ENCODE measurements at places on chromosomes 1 and 21.

DNA sequence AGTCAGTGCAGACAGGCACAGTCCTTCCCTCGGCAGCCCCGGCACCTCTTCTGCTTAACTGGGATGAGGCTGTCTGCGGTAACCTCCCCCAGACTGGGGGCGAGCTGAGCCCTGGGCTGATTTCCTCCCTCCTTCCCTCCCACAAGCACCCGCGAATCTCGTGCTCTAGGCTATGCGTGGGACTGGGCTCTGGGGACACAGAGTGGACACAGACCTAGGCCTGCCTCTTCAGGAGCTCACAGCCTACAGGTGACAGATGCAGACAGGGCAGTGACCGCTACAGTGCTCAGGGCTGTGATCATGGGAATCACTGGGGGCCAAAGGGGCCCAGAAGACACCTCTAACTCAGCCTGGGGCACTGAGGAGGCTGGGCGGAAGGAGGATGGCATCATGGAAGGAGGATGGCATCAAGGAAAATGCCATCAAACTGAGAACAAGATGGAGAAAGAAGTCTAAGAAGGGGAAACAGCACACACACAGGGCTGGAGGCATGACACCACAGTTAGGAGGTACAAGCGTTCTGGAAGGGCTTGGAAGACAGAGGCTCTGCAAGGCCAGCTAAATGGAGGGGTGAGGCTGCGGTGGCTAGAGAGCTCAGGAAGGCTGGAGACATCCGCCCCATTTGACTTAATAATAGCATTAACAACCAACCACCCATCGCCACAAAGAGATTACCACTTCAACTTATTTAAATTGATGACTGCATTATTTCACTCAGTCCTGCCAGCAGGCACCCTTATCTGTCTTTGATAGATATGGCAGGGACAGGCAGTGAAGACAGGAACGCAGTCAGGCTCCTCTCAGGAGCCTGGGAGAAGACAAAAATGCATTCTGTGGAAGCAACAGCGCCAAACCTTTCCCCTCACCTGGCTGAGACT is 4.2 kb downstream of the TTC39A start:
- H3K27ac ChIP-seq: no peak overlapping the region
- no peaks in the 10 kb centered on the region for H3K36me3 ChIP-seq
- H3K27me3 ChIP-seq: no peaks in the 10 kb centered on the region
- H3K4me1 ChIP-seq: peaks cover 21% of the 10 kb centered on the region
- H3K4me3 ChIP-seq: no peak overlapping the region

DNA sequence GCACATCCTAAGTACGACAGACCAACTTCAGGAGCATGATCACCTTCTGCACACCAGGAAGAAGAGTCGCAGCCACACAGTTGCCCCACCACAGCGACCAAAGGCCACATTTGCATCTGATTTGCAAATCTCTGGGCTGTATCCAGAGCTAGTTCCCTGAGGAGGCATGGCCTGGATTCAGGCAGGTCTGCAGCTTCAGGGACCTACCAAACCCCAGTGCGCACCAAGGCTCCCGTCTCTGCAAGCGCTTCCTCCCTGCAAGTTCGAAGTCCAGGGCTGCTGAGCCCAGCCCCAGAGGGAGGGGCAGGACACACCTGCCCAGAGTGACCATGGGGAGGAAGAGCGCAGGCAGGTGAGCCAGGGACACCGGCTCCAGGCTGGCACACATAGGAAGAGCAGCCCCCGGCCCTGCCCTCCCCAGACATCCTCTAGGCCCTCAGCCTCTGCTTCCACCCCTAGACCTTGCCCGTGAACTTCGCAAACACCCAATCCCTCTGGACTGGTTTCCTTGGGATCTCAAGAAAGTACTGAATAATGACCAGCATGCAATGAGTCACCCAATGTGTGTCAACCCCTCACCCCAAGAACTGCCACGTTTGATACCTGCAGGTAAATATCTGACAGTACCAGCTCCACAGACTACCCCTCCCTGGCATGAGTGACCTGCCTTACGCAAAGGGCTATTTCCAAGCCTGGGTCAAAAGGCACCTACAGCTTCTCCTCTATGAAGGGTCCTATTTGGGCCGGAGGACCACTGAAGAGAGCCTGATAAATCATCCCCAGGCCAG is 36.8 kb downstream of the CASZ1 start:
- H3K27ac ChIP-seq: no peak overlapping the region
- no peaks in the 10 kb centered on the region for H3K27me3 ChIP-seq
- no peak overlapping the region for H3K4me3 ChIP-seq
- H3K4me1 ChIP-seq: peaks cover 14% of the 10 kb centered on the region
- DNase-seq: peak; percentile 53
- H3K36me3 ChIP-seq: no peaks in the 10 kb centered on the region

GRCh38 chr1:101235216-101235695 is 1.6 kb upstream of the S1PR1 start:
- DNase-seq: no peak
- H3K27ac ChIP-seq: peak overlapping the region; percentile 21
- peaks cover 5% of the 10 kb centered on the region for H3K27me3 ChIP-seq
- H3K4me3 ChIP-seq: no peak overlapping the region
- peaks cover 31% of the 10 kb centered on the region for H3K4me1 ChIP-seq
- no peaks in the 10 kb centered on the region for H3K36me3 ChIP-seq

DNA sequence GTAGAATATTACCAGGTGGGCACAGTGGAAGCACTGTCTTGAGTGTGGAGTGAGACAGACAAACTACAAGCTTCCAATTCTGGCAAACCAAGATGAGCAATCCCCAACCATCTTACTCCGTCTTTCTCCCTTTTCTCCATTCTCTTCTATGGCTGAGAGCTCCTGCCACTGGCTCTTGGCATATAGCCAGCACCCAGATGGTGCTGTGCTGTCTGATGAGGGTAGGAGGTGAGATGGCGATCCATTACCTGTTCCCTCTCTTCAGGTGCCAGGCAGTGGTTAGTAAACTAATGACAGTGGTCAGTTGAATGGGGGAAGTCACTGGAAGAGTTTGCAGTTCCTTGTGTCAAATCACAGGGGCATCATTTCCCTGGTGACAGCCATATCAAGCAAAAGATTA is 108.4 kb downstream of the FNBP1L start:
- H3K4me1 ChIP-seq: peaks cover 45% of the 10 kb centered on the region
- H3K27ac ChIP-seq: no peak overlapping the region
- peak; percentile 68 for DNase-seq
- no peaks in the 10 kb centered on the region for H3K36me3 ChIP-seq
- H3K4me3 ChIP-seq: no peak overlapping the region

DNA sequence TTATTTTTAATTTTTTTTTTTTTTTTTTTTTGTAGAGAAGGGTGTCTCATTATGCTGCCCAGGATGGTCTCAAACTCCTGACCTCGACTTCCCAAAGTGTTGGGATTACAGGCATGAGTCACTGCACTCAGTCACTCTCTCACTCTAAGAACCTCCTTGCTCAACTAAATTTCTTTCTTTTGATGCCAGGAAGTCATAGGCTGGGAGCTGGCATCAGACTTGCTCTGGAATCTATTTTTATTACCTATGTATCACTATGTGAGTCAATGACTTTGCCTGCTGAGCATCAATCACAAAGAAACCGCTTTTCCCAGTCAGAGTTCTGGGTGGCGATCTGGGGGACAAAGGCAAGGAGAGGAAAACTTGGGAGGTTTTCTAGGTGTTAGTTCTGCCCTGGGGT is 35.5 kb upstream of the PARP1 start:
- H3K4me1 ChIP-seq: no peaks in the 10 kb centered on the region
- H3K4me3 ChIP-seq: no peak overlapping the region
- H3K27ac ChIP-seq: no peak overlapping the region
- no peak for DNase-seq
- H3K27me3 ChIP-seq: no peaks in the 10 kb centered on the region

DNA sequence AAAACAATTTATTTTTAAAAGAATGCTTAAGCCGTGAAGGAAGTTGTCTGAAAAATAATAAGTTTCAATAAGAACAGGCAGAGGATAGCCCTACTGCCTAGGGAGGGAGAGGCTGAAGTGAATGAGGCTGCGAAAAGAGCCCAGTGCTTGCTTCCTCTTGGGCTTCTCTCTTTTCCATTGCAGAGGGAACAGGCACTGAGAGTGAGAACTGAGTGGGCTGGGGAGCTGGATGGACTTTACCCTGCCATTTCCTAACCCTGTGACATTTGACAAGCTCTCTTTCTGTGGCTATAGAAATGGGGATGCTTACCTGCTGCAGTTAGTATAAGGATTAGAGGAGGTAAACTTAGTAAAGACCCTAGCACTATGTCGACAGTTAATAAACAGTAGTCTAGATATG is 30.0 kb downstream of the TENT5C start:
- H3K4me3 ChIP-seq: no peak overlapping the region
- no peak overlapping the region for H3K27ac ChIP-seq
- no peak for DNase-seq
- H3K4me1 ChIP-seq: peaks cover 34% of the 10 kb centered on the region
- no peaks in the 10 kb centered on the region for H3K27me3 ChIP-seq

DNA sequence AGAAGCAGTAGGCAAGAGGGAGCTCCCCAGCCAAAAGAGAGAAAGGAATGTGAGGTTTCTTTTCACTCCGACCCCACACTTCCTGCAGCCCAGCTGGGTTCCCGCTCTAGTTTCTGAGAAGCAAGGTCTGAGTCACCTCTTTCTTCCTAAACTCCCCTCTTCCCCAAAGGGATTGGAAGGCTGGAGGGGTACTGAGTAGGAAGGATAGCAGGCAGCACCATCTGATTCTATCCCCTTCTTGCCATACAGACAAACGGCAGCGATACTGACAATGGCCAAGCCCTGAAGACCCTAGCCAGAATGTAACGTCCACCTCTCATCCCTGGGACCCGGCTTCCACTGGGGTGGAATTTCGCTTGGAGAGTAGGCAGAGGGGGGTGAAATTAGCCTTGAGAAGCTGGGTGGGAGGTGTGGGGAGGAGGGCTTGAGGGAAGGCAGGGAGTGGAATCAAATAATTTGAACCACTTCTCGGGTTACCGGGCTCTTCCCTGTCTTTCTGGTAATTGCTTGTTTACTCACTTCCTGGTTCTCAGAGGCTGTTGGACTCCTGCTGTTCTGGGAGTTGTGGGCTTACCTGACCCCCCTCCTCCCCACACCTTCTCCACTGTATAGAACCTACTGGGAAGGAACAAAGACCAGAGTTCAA is 13.2 kb downstream of the IER5 start:
- DNase-seq: no peak
- no peak overlapping the region for H3K4me3 ChIP-seq
- H3K4me1 ChIP-seq: peaks cover 22% of the 10 kb centered on the region
- no peaks in the 10 kb centered on the region for H3K27me3 ChIP-seq
- no peaks in the 10 kb centered on the region for H3K36me3 ChIP-seq
